Activated CD8-positive, alpha-beta memory T cell treated with anti-CD3 and anti-CD28 coated beads for 1 hour (primary cell): ENCODE measurements at places on chromosomes 3 and 15.

- DNase-seq = no peak
Observed at GRCh38 chr3:138459619-138460535, 25.5 kb downstream of the ESYT3 start.

DNA sequence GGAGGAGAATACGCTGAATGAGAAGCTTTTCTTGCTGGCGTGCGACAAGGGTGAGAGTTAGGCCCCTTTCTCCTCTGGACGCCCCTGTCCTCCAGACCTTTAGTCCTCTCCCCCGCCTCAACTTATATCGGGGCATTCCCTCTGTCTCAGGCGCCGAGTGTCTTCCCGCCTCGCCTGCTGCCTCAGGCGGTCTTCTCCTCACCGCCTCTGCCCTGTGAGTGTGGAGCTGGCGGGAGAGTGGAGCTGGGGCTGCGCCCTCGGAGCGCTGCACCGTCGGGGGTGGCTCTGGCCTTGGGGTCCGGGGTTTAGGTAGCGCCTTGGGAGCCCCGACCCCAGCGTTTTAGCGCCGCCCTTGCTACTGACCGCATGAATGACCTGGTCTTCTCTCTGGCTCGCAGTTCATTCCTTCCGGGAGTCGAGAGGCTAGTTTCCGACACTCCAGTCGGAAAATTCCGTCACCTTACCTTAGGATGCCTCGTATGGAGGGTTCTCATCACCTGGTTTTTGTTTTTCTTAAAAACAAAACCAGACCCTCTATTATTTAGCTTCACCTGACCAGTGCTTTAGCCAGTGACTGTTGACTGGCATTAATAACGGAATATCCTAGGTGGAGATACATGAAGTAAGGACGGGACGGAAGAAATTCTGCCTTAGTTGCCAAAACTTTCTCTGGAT is 985 bp downstream of the TRPC1 start:
- no peak for DNase-seq

- DNase-seq = no peak
Observed at GRCh38 chr3:169501777-169502320, 161.7 kb downstream of the MECOM start.

GRCh38 chr3:116263842-116264545 is 181.3 kb downstream of the LSAMP start:
- DNase-seq = no peak

DNA sequence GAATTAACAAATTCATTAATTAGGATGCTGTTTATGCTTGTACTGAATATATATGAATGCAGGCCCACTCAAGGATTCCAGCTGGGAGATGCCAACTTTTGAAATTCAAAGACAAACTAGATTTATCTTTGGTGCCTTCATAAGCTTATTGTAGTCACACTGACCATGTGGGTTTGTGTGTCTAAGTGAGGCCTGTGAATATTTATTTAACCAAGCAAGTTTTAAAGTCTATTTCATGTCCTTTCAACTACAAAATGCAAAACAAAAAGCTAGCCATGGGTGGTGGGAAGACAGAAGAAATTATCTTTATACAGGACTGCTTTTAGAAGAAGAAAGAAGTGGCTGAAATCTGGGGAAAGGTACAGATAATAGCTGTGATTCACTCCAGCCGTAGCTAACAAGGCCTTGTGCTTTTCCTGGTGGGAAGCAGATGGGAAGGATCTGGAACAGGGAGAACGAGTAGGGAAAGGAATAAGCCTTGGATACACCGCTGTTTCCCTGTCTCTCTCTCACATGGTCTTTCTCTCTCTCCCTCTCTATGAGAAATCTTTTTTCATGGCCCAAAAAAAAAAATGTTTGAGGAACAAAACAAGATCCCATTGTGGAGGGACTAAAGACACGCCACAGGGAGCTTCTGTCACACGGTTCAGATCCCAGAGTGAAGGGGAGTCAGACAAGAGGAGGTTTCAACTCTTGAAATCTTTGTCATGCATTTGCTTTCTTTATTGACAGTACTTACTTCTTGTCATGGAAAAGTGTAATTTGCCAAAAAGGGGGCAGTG is 225.5 kb downstream of the RORA start:
- DNase-seq = no peak

- no peak for DNase-seq
Observed at GRCh38 chr3:134477938-134478337, 7.8 kb downstream of the ANAPC13 start.

DNA sequence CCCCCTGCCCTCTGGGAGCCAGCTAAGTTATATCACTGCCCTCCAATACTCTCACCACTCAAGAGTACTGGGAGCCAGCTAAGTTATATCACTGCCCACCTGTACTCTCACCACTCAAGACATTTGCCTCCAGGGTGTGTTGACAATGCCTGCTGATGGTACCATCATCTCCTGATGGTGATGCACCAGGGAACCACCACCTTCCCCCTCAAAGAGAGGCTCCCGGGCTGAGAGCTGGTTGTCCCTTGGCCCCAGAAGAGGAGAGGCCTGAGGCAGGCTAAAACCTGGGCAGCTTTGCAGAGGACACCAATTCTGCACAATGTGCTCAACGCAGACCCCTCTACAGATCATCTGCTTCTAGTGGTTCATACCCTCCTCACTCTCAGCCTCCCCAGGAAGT is 7.5 kb upstream of the HAPLN3 start:
- no peak for DNase-seq
